ENCODE measurements at places on chromosomes 1 and 21.
A peak's percentile ranks its signal among the peaks of the same experiment; 100 is the strongest.

DNA sequence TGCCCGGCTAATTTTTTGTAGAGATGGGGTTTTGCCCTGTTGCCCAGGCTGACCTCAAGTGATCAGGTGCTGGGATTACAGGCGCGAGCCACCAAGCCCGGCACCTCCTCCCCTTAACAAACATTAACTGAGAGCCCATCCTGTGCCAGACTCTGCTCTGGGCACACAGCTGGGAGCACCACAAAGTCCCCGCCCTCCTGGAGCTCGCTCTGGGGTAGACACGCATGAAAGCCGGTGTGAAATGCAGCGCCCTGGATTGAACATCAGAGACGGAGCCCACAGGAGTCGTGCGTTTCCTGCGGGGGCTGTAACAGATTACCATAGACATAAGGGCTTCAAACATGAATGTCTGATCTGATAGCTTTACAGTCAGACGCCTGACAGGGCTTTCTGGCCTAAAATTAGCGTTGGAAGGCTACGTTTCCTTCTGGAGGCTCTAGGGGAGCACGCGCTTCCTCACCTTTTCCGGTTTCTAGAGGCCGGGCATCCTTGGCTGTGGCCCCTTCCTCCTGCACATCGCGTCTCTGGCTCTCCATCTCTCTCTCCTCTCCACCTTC lies 14.3 kb downstream of the SLC27A3 start:
- DNase-seq: peak; percentile 93

DNA sequence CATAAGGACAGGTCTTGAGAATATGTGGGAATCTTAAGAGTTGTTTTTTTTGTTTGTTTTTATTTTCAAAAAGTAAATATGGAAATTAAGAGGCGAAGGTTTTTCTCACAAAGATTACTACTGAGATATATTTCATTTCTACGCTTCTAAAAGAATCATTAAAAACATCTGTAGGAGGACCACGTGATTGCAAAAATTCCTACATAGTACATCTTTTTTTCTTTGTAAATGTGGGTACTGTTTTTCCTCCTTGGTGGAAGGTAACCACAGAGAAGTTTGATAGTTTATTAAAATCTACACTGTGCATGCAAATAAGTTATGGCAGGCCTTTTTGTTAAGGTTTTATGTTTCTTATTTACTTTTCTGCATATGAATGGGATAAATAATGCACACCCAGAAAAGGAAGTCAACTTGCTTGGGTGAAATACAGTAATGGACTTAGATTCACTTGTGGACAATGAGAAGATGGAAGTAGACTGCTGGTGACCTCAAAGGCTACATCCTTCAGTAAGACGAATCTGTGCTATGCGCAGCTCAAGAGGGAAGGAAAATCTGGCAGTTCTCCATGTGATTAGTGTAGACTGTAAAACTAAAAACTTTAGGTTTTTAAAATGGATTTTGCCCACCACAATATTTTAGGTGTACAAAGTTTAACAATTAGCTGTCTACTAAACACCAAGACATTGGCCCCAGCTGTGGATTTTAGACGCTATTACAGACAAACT lies 2.0 kb downstream of the AK5 start:
- DNase-seq: no peak

DNA sequence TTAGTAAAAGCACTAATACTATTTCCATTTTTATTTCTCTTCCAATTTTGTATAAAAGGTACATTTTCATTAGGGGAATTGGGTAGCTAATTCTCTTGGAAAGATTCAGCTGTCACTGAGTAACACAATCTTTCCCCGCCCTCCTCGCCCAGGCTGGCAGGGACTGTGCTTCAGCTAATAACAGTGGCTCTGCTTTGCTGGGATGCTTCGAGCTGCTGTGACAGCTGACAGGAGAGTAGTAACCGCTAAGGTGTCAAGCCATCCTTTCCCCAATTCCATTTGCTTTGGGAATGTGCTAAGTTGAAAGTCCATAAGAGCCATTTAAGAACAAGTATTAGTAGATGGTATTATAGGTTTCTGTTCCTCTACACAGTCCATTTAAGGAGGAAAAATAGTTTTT lies 106.7 kb upstream of the NRIP1 start:
- no peak for DNase-seq

DNA sequence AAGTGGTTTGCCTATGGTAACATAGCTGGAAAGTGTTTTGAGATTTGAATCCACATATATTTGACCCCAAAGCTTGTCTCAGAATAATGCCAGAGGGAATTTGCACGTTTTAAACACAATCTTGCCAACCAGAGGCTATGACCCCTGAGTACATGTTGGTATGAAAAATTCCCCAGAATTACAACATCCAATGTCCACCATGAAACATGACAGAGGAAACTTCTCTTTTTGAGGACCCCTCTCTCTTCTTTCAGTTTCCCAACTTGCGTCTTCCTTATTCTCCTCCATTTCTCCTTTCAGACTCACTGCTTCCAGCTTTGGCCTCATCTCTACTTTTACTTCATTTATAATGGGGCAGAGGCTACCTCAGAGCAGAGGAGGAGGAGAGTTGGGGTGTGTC lies 5.5 kb upstream of the KCNJ9 start:
- DNase-seq: no peak

DNA sequence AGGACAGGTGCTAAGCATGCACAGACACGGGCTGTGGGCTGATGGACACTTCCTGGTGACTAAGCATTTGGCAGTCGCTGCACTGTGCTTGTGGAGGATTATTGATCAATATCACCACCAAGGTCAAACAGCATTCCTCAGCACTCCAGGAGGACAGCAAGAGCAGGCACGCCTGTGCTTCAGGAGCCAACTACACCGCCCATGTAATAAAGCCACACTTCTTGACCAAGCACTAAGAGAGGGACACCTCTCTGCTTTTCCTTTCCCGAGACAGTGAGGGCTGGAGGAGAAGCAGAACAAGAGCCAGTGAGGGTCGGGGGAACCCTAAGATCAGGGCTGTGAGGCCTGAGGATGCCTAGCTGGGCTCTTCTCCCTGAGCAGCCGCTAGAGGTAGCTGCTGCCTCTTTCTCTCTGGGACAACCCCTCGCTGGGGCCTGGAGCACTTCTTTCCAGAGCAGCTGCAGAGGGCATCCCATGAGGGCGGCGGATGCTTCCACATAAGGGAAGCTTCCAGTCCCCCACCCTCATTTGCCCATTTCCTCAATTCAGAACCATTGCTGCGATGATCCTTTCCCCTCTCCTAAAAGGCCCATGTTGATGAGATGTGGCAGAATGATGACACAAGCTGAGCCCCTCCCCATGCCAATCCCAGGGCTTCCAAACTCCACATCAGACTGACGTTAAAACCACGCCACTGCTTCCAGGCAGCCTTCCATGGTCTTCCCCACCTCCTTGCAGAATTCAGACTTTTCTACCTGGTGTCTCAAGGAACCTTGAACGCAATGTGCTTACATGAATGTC lies 19.1 kb downstream of the RAB7B start:
- peak; percentile 13 for DNase-seq

- no peak for DNase-seq
These were observed 1.7 kb downstream of the BACE2 start for GRCh38 chr21:41169701-41170100.

DNA sequence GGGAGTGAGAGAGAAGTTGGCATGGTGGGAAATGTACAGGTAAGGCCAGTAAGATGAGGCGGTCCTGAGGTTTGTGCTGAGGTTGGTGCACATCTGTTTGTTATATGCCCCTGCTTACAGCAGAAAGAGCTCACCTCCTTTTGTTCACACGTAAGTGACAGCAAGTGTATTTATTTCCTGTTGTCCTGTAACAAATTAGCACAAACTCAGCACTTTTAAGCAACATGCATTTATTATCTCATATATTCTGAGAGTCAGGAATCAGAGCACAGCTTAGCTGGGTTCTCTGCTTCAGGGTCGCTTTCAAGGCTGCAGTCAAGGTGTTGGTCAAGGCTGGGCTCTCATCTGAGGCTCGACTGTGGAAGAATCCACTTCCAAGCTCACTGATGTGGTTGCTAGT lies 45.8 kb downstream of the TENT5C start:
- no peak for DNase-seq

- DNase-seq: no peak
These were observed 179.4 kb upstream of the ADAMTS5 start for GRCh38 chr21:27146268-27146667.

GRCh38 chr1:93666613-93667384 lies 14.8 kb downstream of the BCAR3 start:
- no peak for DNase-seq

- no peak for DNase-seq
These were observed 248.4 kb downstream of the DENND1B start for GRCh38 chr1:197526736-197527371.

Data from SHP77 treated with DMSO at 0.1 percent for 48 hours (cell line).